ENCODE measurements at places on chromosomes 6 and 20. TPM values are rescaled to one million over a fixed set of nuclear protein-coding genes. Genes with fewer than 3 reads are reported as not detected.

GRCh38 chr6:134060491-134061106 lies 8.2 kb upstream of the SLC2A12 start:
- peak; percentile 69 for DNase-seq

- DNase-seq = no peak
These were observed 10.6 kb downstream of the IRF4 start for GRCh38 chr6:401994-402640.

DNA sequence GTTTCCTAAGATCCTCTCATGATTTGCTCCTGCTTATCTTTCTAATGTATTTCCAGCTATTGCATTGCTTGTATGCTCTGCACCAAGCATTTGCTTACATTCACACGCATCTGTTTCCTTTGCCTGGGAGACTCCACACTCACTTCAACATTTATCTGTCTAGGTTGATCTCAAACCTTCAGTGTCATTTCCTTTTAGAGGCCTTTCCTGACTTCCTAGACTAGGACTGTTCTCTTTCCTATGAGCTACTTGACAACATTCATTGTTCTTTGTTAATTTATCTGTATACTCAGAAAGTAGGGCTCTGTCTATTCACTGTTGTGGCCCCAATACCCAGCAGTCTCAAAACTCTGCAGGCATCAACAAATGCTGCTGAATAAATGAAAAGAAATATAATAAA lies 84.4 kb downstream of the WASF1 start:
- no peak for DNase-seq

The WFDC10B gene
- not detected for total RNA-seq

The LY86 gene
- not detected for total RNA-seq

The ANGPT4 gene
- not detected for total RNA-seq

The PBOV1 gene
- not detected for total RNA-seq
